CD4-positive, alpha-beta memory T cell (primary cell): ENCODE measurements at places on chromosomes 2 and 18.

- no peak for DNase-seq
Observed at GRCh38 chr2:188573453-188573852, 281.8 kb downstream of the GULP1 start.

DNA sequence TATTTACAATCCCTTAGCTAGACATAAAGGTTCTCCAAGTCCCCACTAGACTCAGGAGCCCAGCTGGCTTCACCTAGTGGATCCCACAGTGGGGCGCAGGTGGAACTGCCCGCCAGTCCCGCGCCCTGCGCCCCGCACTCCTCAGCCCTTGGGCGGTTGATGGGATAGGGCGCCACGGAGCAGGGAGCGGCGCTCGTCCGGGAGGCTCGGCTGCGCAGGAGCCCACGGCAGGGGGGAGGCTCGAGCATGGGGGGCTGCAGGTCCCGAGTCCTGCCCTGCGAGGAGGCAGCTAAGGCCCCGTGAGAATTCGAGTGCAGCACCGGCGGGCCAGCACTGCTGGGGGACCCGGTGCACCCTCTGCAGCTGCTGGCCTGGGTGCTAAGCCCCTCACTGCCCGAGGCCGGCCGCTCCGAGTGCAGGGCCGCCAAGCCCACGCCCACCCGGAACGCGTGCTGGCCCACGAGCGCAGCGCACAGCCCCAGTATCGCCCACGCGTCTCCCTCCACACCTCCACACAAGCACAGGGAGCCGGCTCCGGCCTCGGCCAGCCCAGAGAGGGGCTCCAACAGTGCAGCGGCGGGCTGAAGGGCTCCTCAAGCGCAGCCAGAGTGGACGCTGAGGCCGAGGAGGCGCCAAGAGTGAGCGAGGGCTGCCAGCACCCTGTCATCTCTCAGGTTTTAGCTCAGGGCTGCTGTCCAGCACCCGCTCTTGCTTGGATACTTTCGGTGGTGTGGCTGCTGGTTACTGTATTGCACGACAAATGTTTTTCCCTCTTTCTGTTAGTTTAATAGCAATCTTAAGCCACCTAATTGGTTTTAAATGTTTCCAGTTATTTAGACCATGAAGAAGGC, 83.8 kb upstream of the LDLRAD4 start:
- DNase-seq: no peak

DNA sequence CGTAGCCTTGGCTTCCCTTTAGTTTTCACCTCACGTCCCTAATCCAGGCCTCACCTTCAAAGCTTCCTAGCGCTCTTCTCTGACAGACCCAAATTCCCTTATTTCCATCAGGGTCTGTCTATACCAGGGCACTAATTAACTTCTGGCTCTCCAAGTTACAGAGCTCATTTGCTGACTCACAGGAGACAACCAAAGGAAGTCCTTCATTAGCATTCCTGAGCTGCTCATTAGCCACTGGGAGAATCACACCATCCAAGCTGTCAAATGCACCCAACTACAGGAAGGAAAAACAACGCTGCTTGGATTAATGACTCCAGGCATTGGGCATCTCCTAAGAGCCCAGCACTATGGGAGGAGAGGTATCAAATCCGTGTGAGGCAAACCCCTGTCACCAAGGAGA, 109.8 kb upstream of the ALK start:
- no peak for DNase-seq

GRCh38 chr18:75109319-75109691, 99.6 kb downstream of the PTGR3 start:
- DNase-seq: no peak
